Fibroblast of villous mesenchyme (primary cell): ENCODE measurements at places on chromosomes 1 and 21. TPM values are rescaled to one million over a fixed set of nuclear protein-coding genes. Genes with fewer than 3 reads are reported as not detected.
A peak's percentile ranks its signal among the peaks of the same experiment; 100 is the strongest.

DNA sequence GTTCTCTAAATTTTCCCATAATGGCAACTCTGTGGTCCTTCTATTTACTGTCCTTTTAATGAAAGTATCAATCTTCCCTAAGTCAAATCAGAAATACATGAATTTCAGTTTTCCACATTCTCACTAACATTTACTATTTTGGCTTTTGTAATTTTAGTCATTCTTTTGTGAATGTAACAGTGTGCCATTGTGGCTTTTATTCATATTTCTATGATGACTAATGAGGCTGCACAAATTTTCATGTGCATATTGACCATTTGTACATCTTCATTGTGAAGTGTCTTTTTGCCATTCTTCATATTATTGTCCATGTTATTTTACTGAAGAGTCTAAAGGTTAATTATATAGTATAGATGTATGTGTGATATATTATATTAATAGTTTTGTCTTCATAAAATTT is 431.0 kb upstream of the BRINP3 start:
- no peak for DNase-seq

GRCh38 chr1:79663916-79664315 is 657.4 kb upstream of the ADGRL4 start:
- no peak for DNase-seq

DNA sequence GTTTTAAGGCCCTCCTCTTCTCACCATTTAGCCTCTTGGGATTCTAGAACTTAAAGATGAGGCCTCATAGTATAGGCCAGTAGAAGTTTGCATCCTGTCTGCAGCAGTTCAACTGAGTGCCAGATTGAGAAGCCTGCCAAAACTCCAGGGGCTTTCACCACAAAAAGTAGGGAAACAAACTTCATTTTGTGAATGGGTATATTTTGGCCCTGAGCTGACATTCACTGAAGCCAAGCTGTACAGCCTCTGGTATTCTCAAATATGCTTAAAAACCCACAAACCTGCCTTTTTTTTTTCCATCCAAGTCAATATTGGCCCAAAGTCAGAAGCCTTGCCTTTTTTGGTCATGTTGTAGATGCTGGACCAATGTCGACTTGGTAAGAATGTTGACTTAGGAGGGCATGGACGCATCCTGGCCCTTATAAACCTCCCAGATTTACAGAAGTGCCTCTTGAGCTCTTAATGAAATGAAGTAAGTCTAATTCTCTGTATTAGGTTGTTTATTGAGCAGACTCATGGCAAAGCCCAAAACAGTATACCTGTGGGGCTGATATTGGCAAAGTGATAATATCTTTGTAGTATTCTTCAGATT is 337.5 kb downstream of the CHRM3 start:
- no peak for DNase-seq

GRCh38 chr1:17913326-17914115 is 158.4 kb downstream of the ACTL8 start:
- DNase-seq: no peak

GRCh38 chr21:42526379-42526727 is 12.7 kb downstream of the SLC37A1 start:
- DNase-seq: no peak

DNA sequence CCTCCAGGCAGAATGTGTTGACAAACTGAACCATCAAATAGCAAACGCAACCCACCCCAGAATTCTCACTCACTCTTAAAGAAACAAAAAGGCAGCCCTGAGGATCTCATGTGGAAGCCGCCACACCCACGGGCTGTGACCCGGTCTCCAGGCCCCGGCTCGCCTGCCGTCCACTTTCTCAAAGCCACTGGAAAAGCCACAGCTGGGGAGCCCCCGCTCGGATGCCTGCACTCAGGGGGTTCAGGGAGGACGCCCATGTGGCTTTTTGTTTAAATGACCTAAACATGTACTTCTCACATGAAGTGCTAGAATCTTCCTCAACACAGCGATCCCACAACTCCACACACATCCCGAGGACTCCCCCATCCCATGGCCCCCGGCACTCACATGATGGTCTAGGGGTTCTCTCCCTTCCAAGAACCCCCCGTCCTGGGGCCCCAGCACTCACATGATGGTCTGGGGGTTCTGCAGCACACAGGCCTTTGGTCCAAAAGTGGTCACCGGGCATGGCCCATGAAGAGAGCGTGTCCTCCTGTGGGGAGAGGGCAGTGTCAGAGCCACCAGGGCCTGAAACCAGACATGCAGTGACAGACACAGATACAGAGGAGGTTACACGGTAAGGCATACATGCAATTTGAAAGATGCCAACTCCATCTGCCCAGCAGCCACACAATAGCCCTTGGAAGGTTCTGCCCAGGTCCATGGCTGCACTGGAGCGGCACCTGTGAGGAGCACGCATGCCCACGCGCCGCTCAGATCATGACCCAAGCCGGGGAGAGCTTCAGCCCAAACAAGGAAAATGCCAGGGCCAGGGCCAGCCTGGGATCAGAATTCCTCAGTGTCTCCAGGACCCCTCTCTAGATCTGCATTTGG is 16.5 kb downstream of the NADK start:
- DNase-seq: no peak

DNA sequence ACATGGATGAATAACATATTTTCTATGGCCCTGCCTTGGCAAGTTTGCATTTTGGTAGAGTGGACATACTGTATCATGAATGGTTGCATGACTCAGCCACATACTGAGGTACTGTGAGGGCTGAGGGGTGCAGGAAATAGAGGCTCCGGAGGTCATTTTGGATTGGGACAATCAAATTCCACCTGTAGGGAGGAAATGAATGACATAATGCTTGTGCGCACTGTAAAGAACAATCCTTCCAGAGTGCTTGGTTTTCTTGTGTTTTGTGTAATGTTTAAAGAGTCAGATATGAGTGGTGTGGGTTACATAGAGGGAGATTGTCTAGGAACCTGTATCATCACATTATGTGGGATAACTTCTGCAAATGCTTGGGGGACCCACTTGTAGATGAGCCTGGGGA is 329.9 kb upstream of the PROX1 start:
- DNase-seq: no peak

DNA sequence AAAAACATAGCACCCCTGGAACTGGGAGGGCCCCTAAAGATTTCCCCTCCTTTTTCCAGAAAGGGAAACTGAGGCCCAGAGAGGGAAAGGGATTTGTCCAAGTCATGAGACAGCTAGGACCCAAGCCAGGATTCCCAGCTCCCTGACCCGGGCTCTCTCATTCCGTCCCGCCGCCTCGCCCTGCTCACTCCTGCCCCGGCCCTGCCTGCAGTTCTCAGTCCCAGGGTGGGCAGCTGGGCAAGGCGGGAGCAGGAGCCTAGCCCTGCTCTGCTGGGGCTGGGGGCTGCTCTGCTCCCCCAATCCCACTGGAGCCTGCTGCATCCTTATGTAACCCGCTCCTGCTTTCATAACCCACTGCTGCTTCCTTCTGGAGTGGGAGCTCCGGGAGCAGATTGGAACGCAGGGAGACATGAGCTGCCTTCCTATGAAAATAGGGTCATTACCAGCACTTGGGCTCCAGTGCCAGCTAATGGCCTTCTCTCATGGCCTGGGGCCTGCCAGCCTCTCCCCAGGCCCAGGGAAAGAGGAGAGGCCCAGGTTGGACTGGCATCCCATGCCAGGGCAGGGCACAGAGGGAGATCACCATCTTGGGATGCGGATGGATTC is 84.5 kb downstream of the CAMK2N1 start:
- DNase-seq: no peak

DNA sequence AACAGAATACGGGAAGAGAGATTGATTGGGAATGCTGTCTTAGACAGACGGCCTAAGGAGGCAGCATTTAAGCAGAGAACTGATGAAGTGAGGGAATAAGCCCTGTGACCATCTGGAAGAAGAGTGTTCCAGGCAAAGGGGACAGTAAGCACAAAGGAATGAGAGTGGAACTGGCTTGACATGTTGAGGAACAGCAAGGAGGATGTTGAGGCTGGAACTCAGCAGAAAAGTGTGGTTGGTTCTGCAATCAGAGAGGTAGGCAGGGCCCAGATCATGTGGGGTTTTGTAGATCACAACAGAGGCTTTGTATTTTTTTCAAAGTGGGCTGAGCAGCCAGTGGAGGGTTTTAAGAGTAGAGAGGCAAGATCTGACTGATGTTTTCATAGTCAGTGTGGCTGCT is 157.4 kb downstream of the DNM3 start:
- no peak for DNase-seq

DNA sequence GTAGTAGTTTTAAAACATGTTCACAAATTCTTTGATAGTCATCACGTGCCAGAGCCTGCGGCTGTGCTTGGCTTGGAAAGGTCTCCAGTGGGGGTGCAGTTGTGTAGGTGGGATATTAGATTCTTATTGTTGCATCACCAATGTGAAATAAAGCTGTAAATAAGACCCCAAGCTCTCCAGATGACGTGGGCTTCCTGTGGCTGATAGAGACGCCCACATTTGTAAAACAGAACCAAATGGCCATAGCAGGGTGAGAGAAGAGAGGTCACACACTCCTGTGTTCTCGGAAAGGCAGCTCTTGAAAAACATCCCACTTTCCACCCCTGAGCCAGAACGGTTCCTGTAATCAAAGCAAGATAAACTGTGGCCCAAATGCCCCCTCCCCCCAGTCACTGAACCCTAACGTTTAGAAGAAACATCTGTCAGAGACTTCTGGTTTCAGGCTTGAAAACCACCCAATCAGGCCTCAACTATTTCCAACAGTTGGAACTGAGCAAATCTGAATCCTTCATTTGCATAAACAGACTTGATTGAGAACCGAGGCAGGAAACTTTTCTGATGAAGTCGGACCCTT is 6.6 kb upstream of the NTPCR start:
- no peak for DNase-seq

DNA sequence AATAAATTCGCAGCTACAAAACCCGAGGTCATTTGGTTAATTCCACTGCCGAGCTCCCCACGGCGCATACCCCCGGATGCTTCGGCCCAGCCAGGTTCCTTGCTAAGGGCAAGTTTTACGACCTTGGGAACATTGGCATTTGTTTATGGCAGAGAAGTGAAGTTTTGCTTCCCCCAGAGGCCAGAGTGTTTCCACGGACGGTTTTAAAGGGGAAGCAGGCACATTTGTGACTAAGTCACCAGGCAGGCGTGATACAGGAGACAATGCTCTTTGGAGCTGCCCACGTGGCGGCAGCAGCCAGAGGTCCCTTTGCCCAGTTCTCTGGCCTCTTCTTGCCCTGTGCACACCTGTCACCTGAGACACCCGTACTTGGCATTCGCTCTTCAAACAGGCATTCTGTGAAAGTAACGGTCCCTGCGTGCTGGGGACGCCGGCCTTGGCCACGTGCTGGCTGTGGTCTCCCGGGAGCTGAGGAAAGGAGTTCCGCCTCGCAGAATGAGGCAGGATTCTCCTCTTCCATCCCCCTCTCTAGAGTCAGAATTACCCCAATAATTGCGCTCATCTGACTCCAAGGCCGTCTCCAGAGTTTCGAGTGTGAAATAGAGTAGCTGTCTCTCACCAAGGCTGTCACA is 138.3 kb downstream of the PRDM16 start:
- no peak for DNase-seq

DNA sequence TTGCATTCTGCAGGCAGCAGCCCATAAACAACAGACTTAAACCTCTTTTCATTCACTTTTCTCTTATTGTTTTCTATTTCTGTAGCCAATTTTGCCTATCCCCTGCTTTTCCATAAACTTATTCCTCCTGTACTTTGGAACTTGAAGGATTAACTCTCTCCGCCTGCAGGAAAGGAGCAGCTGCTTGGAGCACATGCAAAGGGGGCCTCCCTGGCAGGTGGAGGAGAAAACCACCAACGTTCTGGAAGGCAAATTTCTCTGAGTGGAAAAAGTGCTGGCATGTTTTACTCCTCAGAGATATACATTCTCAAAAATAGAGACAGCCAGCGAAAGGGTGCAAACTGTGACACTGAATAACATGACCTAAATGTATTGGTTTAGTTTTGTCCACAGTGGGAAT is 33.6 kb downstream of the RGS21 start:
- no peak for DNase-seq

GRCh38 chr1:53628286-53628955 is 110.5 kb downstream of the GLIS1 start:
- no peak for DNase-seq

GRCh38 chr1:16122916-16123315 is 33.0 kb downstream of the EPHA2 start:
- peak; percentile 94 for DNase-seq

DNA sequence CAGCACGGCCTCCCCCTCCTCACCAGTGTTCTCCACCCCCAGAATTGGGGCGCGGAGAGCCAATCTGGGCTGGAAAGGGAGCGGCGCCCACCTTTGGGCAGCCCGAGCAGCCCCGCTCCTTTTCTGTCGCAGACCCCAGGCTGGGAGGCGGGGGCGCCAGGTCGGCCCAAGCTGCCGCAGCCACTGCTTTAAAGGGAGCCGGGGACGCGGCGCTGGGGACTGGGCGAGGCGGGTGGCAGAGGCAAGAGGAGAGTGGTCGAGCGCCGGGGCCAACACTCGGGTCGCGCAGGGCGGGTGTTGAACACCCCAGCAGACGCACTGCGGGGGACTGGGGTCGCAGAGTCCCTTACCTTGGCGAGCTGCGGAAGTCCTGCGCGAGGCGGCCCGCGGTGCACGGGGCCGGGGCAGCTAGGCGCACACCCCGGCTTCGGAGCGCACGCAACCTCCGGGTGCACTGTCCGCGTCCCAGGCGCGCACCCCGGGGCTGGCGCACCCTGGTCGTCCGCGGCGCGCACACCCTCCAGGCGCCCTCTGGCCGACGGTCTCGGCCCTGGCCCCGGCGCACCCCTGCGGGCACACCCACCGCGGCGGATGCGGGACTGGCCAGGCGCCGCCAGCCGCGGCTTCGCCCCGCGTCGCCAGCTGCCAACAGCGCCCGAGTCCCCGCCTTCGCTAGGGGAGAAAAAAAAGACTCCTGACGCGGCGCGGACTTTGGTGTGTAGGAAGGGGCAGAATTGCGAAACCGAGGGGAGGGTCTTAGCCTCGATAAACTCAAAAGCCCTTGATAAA is at the start of gene KANK4:
Gene KANK4, minus strand, starts transcription at position 679 of the 789 bp plus-strand sequence. CDS start 37,870 bp downstream, outside the sequence.
- DNase-seq: no peak

GRCh38 chr21:45283035-45283610 is 4.6 kb downstream of the POFUT2 start:
- no peak for DNase-seq

DNA sequence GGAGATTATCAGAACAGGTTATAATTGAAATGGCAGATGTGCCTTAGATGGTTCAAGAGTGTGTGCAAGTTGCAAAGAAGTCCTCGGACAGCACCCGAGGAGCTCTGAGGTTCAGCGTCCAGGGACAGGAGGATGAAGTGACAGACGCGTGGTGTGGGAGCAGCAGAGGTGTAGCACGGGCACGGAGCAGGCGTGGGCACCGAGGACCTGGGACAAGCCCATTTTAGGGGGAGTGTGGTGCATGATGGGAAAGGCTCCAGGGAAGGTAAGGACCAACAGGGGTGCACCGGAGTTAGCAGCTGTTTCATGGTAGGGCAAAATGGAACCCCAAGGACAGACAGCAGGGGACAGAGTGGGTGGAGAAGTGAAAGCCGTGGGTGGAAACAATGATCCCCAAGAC is 56.3 kb upstream of the BACE2 start:
- no peak for DNase-seq

- DNase-seq: no peak
These were observed 38.4 kb upstream of the ZNF281 start for GRCh38 chr1:200448034-200448762.

GRCh38 chr1:215720126-215720525 is 153.0 kb downstream of the KCTD3 start:
- DNase-seq: no peak

Gene EPHA2
- 47.0 and 104 TPM in 2 replicates for total RNA-seq

Gene TRIM17
- under 0.01 and 0.43 TPM in 2 replicates for total RNA-seq

Gene LAD1
- not detected in 2 replicates for total RNA-seq

Gene TAL1
- 0.32 TPM in 1 of 2 replicates, not detected in the other for total RNA-seq

Gene PRKAA2
- 0.32 and 1.3 TPM in 2 replicates for total RNA-seq

Gene LCE3D
- total RNA-seq: not detected in 2 replicates

Gene FOXE3
- total RNA-seq: not detected in 2 replicates

Gene NPHS2
- total RNA-seq: not detected in 2 replicates

Gene ASTN1
- total RNA-seq: not detected in 2 replicates
